Fibroblast of the aortic adventitia (primary cell): ENCODE measurements at places on chromosomes 3 and 15. TPM values are rescaled to one million over a fixed set of nuclear protein-coding genes. Genes with fewer than 3 reads are reported as not detected.
A peak's percentile ranks its signal among the peaks of the same experiment; 100 is the strongest.

Gene MTHFS
- 8.2 and 8.4 TPM in 2 replicates for total RNA-seq

Gene LYZL4
- not detected in 2 replicates for total RNA-seq

- DNase-seq: no peak
Measured at GRCh38 chr3:16529264-16529663, 15.8 kb upstream of the RFTN1 start.

DNA sequence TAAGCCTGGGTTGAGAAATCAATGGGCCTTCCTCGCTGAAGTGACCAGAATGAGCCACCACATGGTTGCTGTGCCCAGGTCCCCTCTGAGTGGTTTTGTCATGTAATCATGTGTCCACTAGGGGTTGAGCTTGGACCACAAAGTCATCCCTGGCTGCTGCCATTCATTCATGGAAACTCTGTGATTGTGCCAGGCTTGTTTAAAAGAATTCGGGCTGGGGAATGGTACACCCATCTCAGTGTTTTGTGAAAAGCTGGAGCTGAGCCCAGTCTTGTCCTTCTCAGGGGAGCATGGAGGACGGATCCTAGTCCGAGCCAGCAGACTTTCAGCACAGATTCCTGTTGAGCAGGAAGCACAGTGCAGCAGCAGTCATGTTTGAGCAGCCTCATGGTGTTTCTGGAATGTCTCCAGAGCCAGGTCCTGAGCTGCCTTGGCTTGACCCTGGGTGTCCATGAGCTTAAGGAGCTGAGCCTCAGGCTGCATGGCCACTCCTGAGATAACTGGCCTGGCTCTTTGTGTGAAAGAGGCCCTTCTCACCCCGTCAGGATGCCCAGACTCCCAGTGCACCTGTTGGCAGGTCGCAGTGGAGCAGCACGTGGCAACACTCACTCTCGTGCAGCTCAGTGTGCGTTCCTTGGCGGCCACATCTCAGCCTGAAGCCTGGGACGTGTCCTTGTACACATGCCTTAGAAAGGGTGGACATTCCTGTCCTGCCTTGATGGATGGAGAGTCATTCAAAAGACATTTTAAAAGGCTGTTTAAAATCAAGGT is 260.3 kb upstream of the TPM1 start:
- DNase-seq: peak; percentile 98

- no peak for DNase-seq
Measured at GRCh38 chr3:98809557-98809956, 46.4 kb downstream of the ST3GAL6 start.
